ENCODE measurements at places on chromosomes 2 and 18. TPM values are rescaled to one million over a fixed set of nuclear protein-coding genes. Genes with fewer than 3 reads are reported as not detected.

G6PC2 gene
- not detected for total RNA-seq

SGO2 gene
- total RNA-seq: 1.1 TPM

ADNP2 gene
- 19.9 TPM for total RNA-seq

GCG gene
- total RNA-seq: not detected

NRP2 gene
- 132 TPM for total RNA-seq

MYCN gene
- total RNA-seq: 2.1 TPM

MC5R gene
- not detected for total RNA-seq

NXPH2 gene
- total RNA-seq: not detected

SPP2 gene
- not detected for total RNA-seq

RFX8 gene
- 3.1 TPM for total RNA-seq

KCNJ3 gene
- not detected for total RNA-seq

UBE2F gene
- total RNA-seq: 38.7 TPM
